ENCODE measurements at places on chromosomes 13 and 19. TPM values are rescaled to one million over a fixed set of nuclear protein-coding genes. Genes with fewer than 3 reads are reported as not detected.

- H3K36me3 ChIP-seq = no peaks in the 10 kb centered on the region
- DNase-seq = no peak
- no peak overlapping the region for H3K27ac ChIP-seq
- H3K4me1 ChIP-seq = peaks cover 41% of the 10 kb centered on the region
Measured at GRCh38 chr19:42324655-42325307, 654 bp upstream of the MEGF8 start.

The TUBA3C gene
- total RNA-seq = not detected

- no peaks in the 10 kb centered on the region for H3K36me3 ChIP-seq
- H3K27ac ChIP-seq = no peak overlapping the region
- H3K4me1 ChIP-seq = no peaks in the 10 kb centered on the region
- peaks cover 4% of the 10 kb centered on the region for H3K27me3 ChIP-seq
- no peak for DNase-seq
Measured at GRCh38 chr19:49067554-49067953, 2.9 kb upstream of the NTF4 start.

The SHANK1 gene
- 0.56 TPM for total RNA-seq

Data from right atrium auricular region (tissue), 2 donors.